ENCODE measurements at places on chromosomes 7 and 10.

GRCh38 chr10:130747946-130748345, 563.6 kb downstream of the TCERG1L start:
- DNase-seq: no peak

GRCh38 chr7:8590791-8591190, 157.4 kb downstream of the NXPH1 start:
- no peak for DNase-seq

GRCh38 chr7:77353407-77353721, 62.8 kb downstream of the GSAP start:
- DNase-seq: no peak

DNA sequence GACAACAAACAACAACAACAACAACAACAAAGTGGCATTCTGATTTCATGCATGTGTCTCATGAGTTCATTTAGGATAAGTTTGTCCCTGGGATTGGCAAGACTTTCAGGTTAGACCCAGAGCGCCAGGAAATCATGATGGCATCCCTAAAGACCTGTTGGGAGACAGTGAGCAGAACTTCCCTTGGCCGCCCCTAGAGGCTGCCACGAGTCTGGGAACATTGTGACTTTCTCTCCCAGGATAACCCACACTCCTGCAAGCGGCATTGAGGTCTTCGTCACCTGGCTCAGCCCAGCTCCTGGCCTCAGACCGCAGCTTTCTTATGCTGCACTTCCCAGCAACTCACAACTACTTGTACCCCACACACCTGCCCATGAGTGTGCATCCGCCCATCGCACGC, 80.5 kb upstream of the RNF32 start:
- no peak for DNase-seq

GRCh38 chr7:80729591-80730320, 91.3 kb downstream of the CD36 start:
- no peak for DNase-seq

DNA sequence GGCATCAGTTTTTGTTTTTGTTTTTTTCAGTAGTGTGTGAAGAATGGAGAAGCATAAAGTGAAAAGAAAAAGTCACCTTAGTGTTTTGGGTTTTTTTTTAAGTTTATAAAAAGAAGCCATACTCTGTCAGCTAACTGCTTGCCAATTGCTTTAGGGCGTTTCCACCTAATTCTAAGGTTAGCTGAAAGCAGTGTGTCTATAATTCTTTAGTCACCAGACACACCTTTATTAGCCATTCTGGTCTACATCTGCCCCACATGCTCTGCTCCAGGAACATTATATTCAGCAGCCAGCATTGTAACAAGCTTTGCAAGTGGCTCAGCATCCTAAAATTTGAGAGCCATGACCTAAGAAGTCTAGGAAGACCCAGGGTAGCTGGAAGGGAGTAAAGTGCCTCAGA, 14.1 kb upstream of the SLC16A12 start:
- DNase-seq: no peak

DNA sequence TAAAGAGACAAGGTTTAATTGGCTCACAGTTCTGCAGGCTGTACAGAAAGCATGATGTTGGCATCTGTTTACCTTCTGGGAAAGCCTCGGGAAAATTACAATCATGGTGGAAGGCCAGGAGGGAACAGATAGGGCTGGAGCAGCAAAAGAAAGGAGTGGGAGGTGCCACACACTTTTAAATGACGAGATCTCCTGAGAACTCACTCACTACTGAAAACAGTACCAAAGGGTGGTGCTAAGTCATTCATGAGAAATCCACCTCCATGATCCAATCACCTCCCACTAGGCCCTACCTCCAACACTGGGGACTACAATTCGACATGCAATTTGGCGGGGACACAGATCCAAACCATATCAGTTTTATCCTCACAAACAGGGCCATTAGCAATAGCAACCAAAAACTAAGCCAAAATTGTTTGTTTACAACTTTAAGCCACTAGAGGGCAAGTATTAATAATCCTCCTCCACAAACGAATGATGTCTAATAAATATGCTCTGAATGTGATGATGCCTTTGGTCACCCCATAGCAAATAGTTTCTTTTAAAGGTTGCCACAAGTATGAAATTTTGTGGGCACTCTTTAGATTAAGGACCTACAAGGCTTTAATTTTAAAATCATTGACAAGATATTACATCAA, 129.2 kb upstream of the NRBF2 start:
- no peak for DNase-seq

GRCh38 chr10:121303287-121303890, 294.9 kb downstream of the FGFR2 start:
- DNase-seq: no peak

- DNase-seq: no peak
Observed at GRCh38 chr10:50604809-50605208, 18.9 kb downstream of the SGMS1 start.

- no peak for DNase-seq
Observed at GRCh38 chr10:71025535-71025934, 137.2 kb upstream of the PCBD1 start.

GRCh38 chr10:31319602-31320549, 860 bp downstream of the ZEB1 start:
- no peak for DNase-seq

GRCh38 chr10:104579136-104579535, 62.0 kb upstream of the SORCS3 start:
- DNase-seq: no peak

DNA sequence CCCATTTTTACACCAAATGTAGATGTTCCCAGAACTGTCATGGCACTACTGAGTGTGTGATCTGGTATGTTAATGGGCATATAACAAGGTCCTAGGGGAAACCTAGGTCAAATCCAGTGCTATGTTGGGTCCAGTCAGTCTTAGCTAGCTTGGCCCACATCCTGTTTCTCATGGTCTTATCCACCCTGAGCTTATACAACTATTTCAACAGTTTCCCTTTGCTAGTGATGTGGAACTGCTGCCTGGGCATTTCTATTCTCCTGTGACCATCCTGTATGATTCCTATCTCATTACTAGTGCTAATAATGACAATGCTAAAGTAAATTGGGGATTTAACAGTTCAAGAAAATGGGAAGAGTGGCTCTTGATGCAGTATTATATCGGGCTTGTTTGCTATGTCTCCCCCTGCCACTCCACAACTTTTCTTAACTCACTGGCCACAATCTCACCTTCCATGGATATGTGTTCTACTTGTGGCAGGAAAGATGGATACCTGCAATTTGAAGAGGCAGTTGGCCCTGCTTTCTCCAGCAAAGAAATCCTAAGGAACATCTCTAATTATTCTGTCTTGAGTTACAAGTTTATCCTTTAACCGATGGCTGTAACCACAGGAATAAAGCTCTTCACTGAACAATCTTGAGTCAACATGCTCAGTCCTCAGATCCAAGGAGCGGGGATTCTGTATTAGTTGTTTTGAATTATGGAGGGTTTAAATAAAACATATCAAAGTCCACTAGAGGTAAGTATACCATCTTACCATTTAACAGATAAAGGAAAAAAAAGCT, 707.8 kb downstream of the XPNPEP1 start:
- DNase-seq: no peak

- peak; percentile 39 for DNase-seq
Observed at GRCh38 chr10:89115876-89116627, 91.1 kb downstream of the CH25H start.

DNA sequence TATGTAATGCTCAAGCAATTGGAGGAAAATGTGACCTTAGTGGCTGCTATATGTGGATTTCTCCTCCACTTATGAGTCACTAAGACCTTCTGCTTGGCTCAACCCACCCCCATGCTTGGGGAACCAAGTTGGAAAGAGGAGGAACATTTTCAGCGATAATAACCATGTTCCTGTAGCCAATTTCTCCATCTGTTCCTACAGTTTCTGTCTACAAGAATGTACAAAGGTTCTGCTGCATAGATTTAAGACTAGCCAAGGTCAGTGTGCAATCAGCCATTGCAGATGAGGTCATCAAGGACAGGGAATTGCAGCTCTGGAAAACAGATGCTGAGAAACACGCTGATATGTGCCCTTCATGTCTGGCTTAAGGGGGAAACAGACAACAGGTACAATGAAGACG, 5.6 kb upstream of the NRCAM start:
- DNase-seq: no peak

DNA sequence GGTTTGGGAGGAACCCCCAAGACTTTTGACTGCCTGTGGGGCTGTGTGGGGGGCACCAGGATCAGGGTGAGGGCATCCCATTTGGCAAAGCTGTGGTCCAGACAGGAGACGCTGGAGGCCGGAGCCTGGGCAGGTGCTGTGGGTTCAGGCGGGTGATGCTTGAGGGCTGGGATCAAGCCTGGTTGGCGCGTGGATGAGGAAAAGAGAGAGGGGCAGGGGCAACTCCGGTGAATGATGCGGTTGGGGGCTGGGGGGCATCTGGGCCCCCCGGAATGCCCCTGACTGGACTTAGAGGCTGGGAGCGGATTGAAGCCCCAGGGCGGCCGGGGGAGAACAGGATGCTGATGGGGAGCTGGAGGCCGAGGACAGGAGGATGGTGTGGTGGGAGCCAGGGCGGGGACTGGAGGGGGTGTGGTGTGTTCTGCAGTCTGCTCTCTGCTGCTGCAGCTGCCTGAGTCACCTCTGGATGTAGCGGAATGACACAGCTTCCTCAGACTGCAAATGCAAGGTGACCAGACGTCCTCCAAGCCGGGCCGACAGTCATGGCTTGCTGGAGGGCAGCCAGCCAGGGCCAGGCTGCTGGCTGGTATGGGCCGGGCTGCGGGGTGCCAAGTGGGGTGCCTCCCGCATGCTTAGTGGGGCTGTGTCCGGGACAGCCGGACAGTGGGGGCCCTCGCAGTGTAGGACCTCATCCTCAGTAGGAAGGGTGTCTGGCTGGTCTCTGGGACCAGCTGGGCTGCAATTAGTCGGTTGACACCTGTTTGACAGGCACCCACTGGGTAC, 3.2 kb downstream of the MAFK start:
- DNase-seq: no peak

DNA sequence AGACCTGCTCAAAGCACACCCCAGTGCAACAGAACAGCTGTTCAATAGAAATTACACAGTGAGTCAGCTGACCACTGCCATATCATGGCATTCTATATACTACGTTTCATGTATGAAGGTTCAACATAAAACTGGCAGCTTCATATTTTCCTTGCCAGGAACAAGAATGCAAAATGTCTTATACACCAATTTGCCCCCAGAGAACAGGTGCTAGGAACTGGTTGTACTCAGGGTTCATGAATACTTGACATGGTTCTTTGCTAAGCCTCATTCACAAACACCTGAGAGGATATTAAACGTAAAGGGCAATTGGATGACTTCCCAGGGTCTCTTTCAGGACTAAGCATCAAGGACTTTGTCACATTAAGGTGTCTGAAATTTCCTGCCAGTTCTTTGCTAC, 6.9 kb downstream of the MYOF start:
- no peak for DNase-seq

- DNase-seq: no peak
Observed at GRCh38 chr10:21318540-21319167, 206.8 kb downstream of the SKIDA1 start.
